ENCODE measurements at places on chromosomes 1 and 21. TPM values are rescaled to one million over a fixed set of nuclear protein-coding genes. Genes with fewer than 3 reads are reported as not detected.

SPRR2A gene
- not detected for total RNA-seq

PWP2 gene
- total RNA-seq: 2.3 TPM

CKS1B gene
- total RNA-seq: 365 TPM

SPATA46 gene
- total RNA-seq: not detected

BRDT gene
- not detected for total RNA-seq

ARHGEF10L gene
- 7.0 TPM for total RNA-seq

TMEM82 gene
- not detected for total RNA-seq

MAP10 gene
- total RNA-seq: 0.83 TPM

IQGAP3 gene
- 17.8 TPM for total RNA-seq

MASP2 gene
- total RNA-seq: 0.10 TPM

CSF3R gene
- not detected for total RNA-seq

CELA3A gene
- not detected for total RNA-seq
